Hair follicular keratinocyte (primary cell): ENCODE measurements at places on chromosomes 7 and 10. TPM values are rescaled to one million over a fixed set of nuclear protein-coding genes. Genes with fewer than 3 reads are reported as not detected.

Gene OR6B1
- total RNA-seq = not detected in 2 replicates

Gene PLAC9
- total RNA-seq = not detected in 2 replicates

Gene LIPK
- not detected in 2 replicates for total RNA-seq

Gene CC2D2B
- total RNA-seq = not detected in 2 replicates

Gene GTF2IRD1
- total RNA-seq = 12.5 and 14.4 TPM in 2 replicates

Gene LYZL2
- not detected in 2 replicates for total RNA-seq

Gene NKX2-3
- not detected in 2 replicates for total RNA-seq

Gene PAXIP1
- total RNA-seq = 5.8 and 9.5 TPM in 2 replicates

Gene NPTX2
- 0.47 and 3.6 TPM in 2 replicates for total RNA-seq

Gene CPXM2
- total RNA-seq = under 0.01 and 0.04 TPM in 2 replicates

Gene ZNRF2
- total RNA-seq = 14.5 and 15.5 TPM in 2 replicates

Gene ZCWPW1
- total RNA-seq = 0.86 and 2.2 TPM in 2 replicates

Gene CPEB3
- 0.23 and 0.78 TPM in 2 replicates for total RNA-seq

Gene PRTFDC1
- total RNA-seq = 4.1 and 5.4 TPM in 2 replicates

Gene ARID5B
- total RNA-seq = 5.6 and 10.4 TPM in 2 replicates

Gene SLC39A12
- not detected in 2 replicates for total RNA-seq

Gene VWC2
- total RNA-seq = not detected in 2 replicates

Gene PRSS2
- total RNA-seq = not detected in 2 replicates

Gene PILRA
- total RNA-seq = not detected in 2 replicates

Gene MLXIPL
- total RNA-seq = 0.04 TPM in 1 of 2 replicates, not detected in the other

Gene MRLN
- total RNA-seq = not detected in 2 replicates

Gene OR13A1
- not detected in 2 replicates for total RNA-seq

Gene HOXA10
- 1.1 and 4.5 TPM in 2 replicates for total RNA-seq

Gene SPDYE9
- total RNA-seq = not detected in 2 replicates

Gene IQUB
- not detected in 2 replicates for total RNA-seq

Gene HOGA1
- 0.55 and 1.2 TPM in 2 replicates for total RNA-seq

Gene DEPP1
- total RNA-seq = 1.1 and 21.9 TPM in 2 replicates
